ENCODE measurements at places on chromosomes 3 and 15.

- no peak for DNase-seq
Observed at GRCh38 chr3:150073031-150073430, 102.3 kb upstream of the PFN2 start.

GRCh38 chr3:125262161-125262560, 49.6 kb upstream of the SLC12A8 start:
- DNase-seq = no peak

GRCh38 chr3:150385296-150386242, 22.5 kb upstream of the TSC22D2 start:
- no peak for DNase-seq

DNA sequence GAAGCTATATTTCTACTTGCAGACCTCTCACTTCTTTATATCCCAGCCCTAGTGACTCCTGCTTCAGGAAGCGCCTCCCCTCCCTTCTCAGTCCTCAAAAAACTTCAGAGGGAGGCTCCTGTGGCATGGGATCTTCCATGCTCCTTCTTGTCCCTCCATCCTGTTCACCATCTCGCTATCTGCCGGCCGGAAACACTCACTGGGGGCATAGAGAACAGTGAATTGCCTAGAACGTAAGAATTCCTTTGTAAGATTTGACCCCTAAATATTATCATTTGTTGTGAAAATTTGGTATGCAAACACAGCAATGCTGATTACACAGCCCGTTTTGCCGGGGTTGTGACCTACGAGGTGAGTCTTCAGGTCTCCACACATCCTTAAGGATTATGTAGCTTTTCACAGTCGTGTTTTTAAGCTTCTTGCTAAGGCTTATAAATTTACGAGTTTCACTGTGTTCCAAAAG, 218.7 kb upstream of the ATP10A start:
- DNase-seq = no peak

DNA sequence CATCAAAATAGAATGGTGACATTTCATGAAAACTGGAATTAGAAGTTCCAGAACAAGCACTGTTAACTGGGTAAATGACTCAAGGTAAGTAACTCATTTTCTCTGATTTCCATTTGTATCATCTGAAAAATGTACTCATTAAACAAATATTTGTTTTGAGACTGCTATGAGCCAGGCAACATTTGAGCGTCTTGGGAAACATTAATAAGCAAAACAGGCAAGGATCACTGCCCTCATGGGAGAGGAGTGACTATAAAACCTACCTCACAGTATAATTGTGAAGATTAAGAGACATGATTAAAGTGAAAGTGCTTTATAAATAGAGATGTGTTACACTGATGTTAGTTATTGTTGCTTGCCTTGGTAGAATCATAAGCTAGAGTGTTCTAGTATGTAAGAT, 711.8 kb upstream of the UBE2E2 start:
- no peak for DNase-seq

- no peak for DNase-seq
Observed at GRCh38 chr3:120495809-120496208, 45.0 kb upstream of the FSTL1 start.

DNA sequence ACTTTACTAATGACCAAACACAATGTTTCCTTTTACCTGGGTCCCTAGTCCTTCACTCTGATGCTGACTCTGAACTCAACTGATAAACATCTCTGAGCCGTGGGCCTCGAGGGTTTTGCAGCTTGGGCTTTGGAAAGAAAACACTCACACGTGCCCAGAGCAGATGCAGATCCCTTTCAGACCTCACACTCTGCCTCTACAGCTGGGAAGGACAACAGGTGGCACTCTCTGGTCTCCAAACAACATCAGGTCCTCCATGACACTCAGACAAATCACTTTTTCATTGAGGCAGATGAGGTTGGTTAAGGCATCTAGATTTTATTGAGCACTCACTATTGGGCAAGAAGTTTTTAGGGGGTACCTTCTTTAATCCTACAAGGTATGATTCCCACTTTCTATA, 64.7 kb upstream of the NTRK3 start:
- no peak for DNase-seq

DNA sequence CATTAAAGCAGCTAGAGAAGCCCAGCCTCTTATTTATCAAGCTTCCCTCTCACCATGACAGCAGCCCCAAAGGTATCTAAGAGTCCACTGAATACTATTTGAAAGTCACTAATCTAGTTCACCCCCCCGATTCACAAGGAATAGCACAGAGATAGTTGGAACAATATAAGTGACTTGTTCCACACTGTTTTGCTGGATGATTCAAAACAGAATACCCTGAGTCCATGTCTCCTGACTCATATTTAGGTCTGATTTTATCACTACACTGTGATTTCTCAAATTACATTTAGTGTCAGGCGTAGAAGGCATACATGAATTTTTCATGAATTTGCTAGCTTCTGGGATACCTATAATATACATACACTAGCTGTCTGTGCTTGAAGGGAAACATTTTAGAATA, 18.7 kb upstream of the EOGT start:
- DNase-seq = no peak

DNA sequence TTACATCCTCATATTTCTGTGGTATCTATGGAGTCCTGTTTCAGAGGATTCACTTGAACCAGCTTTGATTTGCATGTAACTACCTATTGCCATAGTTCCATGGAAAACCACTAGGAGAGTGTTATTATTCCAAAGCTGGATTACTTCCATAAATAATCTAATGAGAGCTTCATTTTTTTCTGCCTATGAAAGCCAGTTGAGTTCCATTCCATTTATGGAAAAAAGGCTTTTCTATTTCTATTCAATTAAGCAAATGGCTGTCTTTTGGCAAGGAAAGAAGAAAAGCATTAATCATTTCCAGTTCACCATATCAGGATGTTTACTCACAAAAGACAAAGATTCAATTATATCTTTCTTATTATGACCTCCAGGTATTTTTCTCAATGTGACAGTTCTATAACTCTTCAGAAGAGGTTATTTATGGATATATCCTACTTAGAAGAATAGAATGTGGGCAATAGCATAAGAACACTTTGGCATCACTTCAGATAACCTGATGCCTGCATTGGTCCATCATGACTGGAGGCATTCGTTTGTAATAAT, 259.9 kb upstream of the ZPLD1 start:
- no peak for DNase-seq

DNA sequence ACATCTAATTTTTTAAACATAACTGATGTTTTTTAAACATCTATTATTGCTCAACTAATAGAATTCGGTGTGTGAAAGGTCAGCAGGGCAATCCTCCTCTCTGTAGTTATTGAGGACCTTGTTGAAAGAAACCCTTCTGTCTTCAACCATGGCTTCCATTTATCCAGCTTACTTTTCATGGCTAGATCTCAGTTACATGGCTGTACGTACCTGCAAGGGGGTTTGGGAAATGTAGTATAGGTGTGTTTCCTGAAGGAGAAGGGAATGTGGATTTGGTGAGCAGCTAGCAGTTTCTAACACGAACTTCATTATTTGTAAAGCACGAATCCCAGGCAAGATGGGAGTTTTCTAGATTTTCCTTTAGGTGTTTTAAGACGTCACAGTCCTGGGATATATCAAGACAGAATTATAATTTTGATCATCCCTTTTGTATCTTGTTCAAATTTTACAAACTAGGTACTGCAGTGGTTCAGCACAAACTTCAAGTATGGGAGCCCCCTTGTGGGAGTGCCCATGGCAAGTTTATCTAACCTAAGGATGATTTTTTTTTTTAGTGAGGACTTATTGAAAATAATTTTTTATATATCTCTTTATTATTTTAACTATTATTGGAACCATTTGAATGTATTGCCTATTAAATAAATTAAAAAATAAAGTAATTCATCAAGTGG, 41.6 kb downstream of the FBXL2 start:
- DNase-seq = no peak

DNA sequence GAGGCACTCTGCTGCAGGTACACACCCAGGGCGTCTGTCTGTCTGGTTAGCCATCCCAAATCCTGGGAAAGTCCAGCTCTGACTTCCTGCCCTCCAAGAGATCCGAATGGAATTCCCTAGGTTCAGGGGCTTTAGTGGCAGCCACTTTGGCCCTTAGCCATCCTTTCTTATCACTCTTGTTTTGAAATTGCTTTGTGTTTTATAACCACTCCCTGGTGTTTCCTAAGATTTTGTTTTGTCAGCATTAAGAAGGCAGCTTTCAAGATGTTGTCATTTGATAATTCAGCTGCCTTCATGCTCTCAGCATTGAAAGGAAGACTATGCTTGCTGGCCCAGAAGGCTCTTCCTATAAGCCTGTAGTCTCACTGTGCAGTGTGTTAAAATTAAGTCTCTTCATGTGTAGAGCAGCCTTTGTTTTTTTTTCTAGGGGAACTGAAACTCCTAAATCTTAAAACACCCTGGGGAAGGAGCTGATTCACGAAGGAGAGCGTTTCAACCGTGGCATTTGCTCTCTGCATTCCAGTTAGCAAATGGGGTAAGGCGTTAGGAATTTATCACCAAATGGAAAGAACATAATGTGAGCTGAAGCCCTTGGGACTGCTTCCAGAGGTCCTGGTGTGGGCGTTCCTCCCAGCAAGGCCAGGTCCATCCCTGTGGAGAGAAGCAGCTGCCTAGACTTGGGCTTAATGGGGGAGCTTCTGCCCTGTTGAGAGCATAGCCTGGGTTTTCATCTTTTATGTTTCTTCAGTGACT, 14.2 kb upstream of the CLEC3B start:
- DNase-seq = no peak

DNA sequence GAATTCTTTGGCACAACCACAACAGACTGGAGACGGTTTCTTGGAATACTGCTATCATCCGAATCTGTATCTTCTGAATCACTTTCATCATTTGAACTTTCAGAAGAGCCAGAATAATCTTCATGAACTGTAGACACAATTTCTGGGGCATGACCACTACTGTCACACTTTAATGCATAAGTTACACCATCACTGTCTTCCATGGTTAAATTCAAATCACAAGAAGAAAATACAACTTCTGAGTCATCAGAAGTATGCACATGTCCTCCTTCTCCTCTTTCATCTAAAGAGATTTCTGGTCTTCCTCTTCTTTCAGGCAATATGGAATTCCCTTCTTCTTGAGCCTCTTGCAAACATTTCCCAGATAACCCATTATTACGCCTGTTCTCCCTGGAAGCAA, 42.5 kb downstream of the SETD2 start:
- DNase-seq = no peak

- no peak for DNase-seq
Observed at GRCh38 chr3:109297496-109297895, 18.8 kb downstream of the DPPA2 start.

DNA sequence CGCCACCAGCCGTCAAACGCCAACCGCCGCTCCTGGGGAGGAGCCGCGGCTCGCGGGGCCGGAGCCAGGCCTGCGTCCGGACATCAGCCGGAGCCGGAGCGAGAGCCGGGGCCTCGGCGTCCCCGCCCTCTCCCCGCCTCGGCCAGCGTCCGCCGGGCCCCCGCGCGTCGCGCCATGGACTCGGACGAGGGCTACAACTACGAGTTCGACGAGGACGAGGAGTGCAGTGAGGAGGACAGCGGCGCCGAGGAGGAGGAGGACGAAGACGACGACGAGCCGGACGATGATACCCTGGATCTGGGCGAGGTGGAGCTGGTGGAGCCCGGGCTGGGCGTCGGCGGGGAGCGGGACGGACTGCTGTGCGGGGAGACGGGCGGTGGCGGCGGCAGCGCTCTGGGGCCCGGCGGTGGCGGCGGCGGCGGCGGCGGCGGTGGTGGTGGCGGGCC, 359 bp downstream of the ARIH1 start:
- DNase-seq = no peak

GRCh38 chr15:40360015-40360414, 2.0 kb downstream of the DISP2 start:
- DNase-seq = no peak

DNA sequence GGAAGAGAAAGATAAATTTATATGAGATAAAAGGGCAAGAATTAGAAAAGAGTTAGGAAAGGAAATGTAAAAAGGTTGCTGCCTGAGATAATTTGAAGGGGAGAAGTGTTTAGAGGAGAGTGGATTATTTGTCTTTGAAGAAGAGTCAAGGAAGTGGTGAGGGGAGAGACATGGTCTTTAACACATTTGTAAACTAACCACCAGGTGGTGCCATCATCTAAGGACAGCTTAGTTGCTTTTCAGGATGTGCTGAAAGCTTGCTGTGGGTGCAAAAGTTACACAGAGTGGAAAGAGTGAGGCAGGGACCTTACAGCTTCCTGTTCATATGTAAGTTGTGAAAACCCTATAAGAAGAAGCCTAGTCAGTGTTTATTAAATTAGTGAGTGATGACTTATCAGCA, 114.1 kb upstream of the DNAJC19 start:
- no peak for DNase-seq

DNA sequence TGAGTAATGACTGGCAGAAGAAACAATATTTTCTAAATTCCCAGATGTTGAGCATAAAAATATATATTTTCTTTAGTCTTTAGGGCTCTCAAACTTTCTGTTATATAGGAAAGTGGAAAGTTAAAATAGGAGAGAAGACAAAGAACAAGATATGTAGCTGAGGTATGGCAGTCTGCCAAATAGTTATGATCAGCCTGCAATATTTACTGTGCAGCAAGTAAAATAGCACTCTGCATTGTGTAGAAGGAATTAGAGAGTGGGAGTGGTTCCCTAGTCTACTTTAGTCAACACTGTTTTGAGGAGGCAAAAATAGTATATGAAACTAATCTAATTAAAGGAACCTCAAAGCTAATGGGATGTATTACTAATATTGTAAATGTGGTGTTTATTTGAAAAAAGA, 978.1 kb upstream of the ALCAM start:
- no peak for DNase-seq

GRCh38 chr15:83396101-83396500, 51.0 kb upstream of the SH3GL3 start:
- no peak for DNase-seq

DNA sequence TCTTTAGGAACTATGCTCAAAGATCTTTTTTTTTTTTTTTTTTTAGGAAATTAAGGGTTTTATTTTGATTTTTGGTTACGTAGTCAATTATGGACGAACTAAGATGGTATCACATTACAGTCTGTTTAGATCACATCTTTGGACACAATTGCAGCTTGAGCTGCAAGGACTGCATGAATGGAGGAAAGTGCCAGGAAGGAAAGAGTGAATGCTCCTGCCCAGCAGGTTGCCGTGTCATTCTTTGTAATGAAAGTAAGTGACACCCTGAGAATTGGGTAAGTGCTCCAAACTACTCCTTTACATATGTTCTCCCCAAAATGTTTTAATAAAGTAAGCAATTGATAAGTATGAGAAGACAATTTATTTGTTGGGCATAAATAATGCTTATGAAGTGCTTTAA, 716.5 kb upstream of the GOLIM4 start:
- DNase-seq = no peak

DNA sequence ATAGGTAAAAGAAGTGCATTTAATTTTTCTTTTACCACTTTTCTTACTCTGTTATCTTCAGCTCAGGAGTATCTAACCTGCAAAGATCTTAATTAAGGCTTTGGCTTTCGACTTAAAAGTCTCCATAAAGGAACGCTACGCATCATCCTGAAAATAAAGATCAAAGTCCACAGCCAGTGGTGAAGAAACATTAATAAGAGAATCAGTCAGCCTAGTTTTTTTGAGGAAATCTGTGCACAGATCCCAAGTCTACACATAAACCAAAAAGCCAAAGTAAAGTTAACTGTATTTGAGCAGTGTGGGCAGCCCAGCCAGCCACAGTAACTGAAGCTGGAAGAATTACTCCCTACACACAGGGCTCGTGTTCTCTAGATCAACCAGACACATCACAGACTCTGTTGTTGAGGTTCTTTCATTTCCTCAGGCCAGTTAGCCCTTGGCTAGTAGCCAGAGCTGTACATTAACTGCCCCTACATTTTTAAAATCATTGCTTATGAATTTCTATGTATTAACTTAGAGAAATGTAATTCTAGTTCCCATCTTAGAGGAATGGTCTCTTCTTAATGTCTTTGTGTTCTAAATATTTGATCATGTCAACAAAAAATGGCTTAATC, 6.9 kb downstream of the LRRC2 start:
- no peak for DNase-seq

GRCh38 chr3:53503195-53503594, 8.8 kb downstream of the CACNA1D start:
- DNase-seq = no peak

Data from cortex of kidney (tissue), 1 donor.